ENCODE measurements at places on chromosomes 5 and 9.

- DNase-seq, result no peak
Observed at GRCh38 chr5:29037716-29038115, 1999.3 kb upstream of the CDH9 start.

GRCh38 chr5:17794815-17795214 is 160.6 kb downstream of the TAF11L14 start:
- no peak for DNase-seq

GRCh38 chr9:129736334-129736733 is 16.5 kb downstream of the PTGES start:
- DNase-seq, result no peak

DNA sequence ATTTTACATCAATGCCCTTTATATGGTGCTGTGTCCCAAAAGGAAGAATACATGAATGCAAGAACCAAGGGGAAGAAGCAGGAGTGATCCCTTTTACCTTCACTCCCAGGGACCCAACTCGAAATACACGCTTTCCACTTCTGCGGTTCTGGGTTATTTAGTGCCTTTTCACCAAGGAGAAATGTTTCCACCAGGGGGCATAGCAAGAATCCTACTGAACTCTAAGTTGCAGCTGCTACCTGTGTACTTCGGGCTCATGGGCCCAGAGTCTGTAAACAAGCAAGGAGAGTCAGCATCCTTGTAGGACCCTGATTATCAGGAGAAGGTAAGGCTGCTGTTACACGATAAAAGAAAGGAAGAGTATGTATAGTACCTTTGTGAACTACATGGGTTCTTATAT is 45.7 kb downstream of the DPYSL3 start:
- no peak for DNase-seq

DNA sequence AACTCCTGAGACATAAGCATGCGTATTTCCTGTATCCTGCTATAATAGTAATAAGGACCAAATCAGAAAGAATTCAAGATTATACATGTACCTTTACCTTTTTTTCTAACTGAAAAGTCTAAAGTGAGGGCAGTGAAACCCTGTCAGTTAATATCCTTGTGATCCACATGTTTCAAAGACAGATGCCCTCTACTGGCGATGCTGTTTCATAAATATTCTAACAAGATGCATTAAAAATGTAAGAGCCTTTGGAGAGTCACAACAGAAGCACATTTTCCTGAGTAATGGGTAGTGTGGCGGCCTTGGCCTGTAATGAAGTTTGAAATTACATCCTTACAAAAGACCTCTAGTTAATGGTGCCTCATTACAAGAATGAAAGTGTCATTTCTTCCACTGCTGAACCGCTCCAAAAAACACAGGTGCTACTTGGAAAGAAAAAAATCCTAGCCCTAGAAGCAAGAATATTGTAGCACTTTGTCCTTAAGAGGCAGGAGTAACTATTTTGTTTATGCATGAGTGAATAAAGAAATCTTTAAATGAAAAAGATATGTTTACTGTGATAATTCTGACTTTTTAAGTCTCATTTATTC is 232.6 kb downstream of the EPB41L4A start:
- DNase-seq, result no peak

GRCh38 chr5:171149772-171150171 is 159.3 kb upstream of the TLX3 start:
- no peak for DNase-seq

GRCh38 chr5:1212881-1213280 is 11.5 kb downstream of the SLC6A19 start:
- no peak for DNase-seq

GRCh38 chr5:54347221-54347865 is 37.0 kb upstream of the ARL15 start:
- DNase-seq, result no peak

DNA sequence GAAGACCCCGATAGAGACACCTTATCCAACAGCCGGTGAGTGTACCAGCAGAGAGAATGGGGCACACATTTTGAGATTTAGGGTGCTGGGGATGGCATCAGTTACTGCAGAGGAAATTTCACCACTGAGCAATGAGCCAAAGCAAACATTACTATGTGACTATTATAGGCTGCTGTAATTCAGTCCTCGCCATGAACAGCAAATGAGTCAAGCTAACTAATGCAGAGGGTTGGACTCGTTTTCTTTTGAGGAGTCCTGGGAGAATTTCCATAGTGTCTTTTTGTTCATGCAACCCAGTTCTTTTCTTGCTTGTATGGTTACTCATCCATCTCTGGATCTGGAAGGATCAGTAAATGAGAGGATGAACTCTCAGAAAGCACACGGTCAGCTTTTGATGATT is 323.8 kb downstream of the PSAT1 start:
- no peak for DNase-seq

- DNase-seq, result no peak
Observed at GRCh38 chr5:146345578-146346366, 7.1 kb downstream of the POU4F3 start.

GRCh38 chr5:50964746-50965653 is 298.6 kb downstream of the PARP8 start:
- DNase-seq, result no peak

DNA sequence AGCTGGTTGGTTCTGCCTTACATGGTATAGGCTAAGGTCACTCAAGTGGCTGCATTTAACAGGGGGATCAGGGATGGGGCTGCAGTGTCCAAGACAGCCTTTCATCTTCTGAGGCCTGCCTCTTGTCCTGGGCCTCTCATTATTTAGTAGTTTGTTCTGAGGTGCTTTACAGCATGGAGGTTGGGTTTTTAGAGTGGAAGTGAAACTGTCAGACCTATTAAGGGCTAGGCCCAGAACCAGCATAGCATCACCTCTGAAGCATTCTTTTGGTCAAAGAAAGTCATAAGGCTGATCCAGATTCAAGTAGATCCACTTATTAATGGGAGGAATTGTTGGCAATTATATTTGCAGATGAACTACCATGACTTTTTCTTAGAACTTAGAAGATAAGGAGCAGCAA is 146.0 kb upstream of the NMUR2 start:
- DNase-seq, result no peak
